ENCODE measurements at places on chromosomes 4 and X.

DNA sequence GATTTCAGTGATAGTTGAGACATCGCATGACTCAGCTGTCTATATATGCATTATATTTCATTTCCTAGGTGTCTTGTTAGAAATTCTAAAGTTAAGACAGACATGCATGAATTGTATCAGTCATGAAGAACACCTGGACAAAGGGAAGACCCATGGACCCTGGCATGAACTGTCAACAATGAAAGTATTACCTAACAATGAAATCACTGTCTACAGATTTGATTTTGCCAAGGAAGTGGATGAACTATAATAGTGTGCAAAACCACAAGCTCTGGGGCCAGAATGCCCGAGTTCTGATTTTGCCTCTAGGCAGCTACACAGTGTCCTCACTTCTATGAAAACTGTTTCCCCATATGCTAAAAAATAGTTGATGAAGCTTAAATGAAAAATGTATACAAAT, 386.1 kb downstream of the NLGN4X start:
- no peak for DNase-seq

- no peak for DNase-seq
These were observed 241.4 kb upstream of the ANXA3 start for GRCh38 chr4:78310007-78310739.

- no peak for DNase-seq
These were observed 96.8 kb downstream of the FNIP2 start for GRCh38 chr4:158865520-158866177.

GRCh38 chrX:138345801-138346200, 365.7 kb downstream of the FGF13 start:
- no peak for DNase-seq

GRCh38 chrX:63664741-63665140, 120.3 kb downstream of the ARHGEF9 start:
- DNase-seq, result no peak

GRCh38 chr4:42995343-42995944, 102.9 kb downstream of the GRXCR1 start:
- no peak for DNase-seq

DNA sequence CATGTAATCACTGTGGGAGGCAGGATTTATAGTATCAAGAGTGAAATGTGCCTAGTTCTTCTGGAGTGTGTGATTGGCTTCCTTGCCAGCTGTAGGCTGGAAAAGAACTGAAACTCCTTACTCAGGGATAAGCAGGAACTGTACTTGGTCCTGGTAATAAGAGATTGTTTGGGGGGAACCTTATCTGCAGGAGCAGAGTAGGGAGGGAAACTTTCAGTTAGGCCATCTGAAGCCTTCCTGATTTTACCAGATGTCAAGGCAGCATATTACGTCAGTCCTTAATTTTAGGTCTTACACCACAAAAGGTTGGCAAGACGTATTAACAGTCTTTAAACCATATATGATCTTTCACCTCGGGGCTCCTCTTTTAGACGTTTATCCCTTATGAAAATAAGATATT, 231.5 kb upstream of the FMR1 start:
- no peak for DNase-seq

DNA sequence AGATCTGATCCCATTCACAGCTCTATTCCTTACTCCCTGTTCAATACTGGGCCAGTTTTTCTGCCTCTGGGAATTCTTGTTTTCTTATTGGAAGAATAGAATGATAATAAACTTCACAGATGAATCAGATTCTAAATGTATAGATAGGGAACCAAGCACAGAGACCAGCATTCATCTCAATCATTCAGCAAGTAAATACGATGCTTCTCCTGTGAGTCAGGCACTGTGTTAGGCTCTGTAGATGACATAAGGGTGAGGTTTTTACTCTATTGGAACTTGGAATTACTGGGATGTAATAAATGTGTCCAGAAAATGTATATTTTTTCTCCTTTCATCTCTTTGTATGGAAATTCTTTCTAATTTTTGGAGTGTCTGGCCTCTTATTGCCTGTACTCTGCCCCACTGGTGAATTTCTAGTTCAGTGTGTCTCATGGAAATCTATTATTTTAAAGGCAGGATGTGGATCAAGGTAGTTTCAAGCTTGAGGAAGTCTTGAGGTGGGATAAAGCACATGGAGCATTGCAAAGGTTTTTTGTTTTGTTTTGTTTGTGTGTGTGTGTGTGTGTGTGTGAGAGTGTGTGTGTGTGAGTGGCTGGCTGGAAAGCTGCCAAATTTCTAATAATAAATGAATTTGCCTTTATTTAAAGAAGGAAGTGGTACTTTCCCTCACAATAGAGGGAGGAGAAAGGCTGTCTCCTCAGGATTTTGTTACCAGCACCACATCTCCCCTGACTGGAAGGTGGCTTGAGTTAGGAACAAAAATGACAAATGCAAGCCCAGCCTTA, 117.9 kb upstream of the HS3ST1 start:
- no peak for DNase-seq

DNA sequence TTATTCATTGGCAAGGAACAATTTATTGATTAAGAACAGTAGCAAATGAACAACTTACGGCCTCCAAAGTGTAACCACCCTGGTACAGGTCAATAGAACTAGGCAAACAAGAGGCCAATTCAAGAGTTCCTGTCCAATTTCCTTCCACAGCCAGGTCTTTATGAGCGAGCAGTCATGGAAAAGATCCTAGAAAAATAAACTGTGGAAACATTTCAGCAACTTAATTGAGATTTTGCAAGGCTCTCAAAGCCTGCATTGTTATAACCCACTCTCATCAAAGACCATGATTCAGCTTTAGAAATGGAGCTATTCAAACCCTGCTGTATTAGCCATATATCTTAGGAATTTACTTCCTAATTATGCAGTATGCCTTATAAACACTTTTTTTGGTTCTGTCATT, 43.6 kb downstream of the UNC5C start:
- no peak for DNase-seq

GRCh38 chr4:88999392-88999930, 57.5 kb downstream of the FAM13A start:
- DNase-seq, result no peak

DNA sequence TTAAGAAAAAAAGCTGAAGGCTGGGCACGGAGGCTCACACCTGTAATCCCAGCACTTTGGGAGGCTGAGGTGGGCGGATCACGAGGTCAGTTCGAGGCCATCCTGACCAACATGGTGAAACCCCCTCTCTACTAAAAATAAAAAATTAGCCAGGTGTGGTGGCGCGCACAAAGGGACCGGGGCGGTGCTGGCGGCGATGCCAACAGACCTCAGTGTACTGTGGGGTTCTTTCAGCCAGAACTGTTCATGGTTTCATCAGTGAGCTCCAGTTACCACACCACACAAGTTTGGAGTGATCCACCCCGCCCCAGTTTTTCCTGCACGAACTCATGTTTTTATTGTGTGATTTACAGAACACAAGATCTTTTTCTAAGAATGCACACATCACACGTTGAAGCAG, 21.2 kb upstream of the IRAK1 start:
- no peak for DNase-seq

- no peak for DNase-seq
These were observed 149.8 kb upstream of the TLL1 start for GRCh38 chr4:165723051-165723795.

DNA sequence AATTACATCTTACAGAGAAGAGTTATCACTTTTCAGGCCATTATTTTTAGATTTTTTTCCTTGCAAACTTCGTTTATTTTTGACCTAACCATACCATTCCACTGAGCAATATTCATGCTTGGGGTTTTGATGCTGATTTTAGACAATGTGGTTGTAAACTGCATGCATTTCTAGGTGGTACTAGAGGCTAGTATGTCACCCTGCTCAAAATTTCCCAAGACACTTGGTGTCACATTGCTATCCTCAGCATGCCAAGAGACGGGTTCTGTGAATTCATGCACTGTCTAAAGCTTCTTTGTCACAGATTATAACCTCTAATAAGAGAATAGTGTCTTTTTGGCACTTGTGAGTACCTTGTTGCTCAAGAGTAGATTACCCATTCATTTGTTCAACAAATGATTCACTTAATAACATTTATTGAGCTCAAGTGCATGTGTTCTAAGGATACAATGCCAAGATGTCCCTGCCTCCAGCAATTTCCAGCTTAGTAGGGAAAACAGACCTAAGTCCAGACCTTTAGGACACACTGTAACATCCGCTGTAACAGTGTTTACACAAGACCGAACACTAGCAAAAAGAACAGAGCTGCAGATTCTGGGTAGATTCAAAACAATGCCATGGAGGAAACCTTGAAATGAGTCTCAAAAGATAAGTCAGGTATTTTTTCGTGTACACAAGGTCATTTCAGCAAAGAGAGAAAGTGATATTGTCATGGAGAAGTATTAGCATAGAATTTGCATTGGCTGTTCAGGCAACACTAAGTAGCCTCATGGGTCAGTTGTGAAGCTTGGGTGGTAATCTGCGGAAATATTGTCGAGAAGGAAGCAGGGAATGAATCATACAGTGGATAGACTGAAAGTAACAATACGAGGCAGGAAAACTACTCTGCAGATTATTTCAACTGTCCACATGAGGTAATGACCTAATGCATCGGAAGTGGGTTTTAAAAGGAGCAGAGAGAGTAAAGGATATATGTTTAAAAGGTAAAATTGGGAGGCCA, 515.1 kb upstream of the ZFP42 start:
- no peak for DNase-seq

DNA sequence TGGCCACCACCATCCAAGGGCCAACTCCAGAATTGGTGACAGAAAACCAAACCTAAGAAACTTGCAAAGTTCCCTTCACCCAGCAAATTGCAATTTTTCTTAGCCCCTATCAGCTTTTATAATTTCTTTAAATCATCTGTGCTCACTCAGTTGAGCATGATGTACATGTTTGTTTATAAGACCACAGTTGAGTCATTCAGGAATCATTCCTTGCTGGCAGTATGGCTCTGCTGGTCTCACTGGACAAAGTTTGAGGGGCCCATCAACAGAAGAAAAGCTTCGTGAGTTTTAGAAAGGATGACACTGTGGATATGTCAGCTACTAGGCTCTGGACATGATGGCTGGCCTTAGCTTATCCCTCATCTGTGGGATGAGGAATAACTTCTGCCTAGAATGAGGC, 4.0 kb downstream of the TRPC5 start:
- no peak for DNase-seq

Data from activated CD8-positive, alpha-beta memory T cell treated with anti-CD3 and anti-CD28 coated beads, Interleukin-2, amount 50 U/mL, for 4 hours (primary cell).